ENCODE measurements at places on chromosomes 11 and 22. TPM values are rescaled to one million over a fixed set of nuclear protein-coding genes. Genes with fewer than 3 reads are reported as not detected.

The ANO1 gene
- not detected for total RNA-seq

The DBX1 gene
- not detected for total RNA-seq

The UBQLN3 gene
- total RNA-seq, result not detected

The PRODH gene
- total RNA-seq, result not detected

The MOV10L1 gene
- 0.71 TPM for total RNA-seq

The KCNQ1OT1 gene
- total RNA-seq, result 0.32 TPM

The ZBTB16 gene
- not detected for total RNA-seq

The GVQW3 gene
- 3.0 TPM for total RNA-seq

The GP1BB gene
- total RNA-seq, result 0.27 TPM

The PATE4 gene
- total RNA-seq, result not detected

The SCN3B gene
- total RNA-seq, result 0.20 TPM

The ZMAT5 gene
- 19.4 TPM for total RNA-seq

The OR6T1 gene
- total RNA-seq, result not detected

The DEUP1 gene
- total RNA-seq, result not detected

The ACTN3 gene
- not detected for total RNA-seq

The GLYATL2 gene
- total RNA-seq, result 14.5 TPM

The UPK3A gene
- total RNA-seq, result not detected

The OR51E2 gene
- total RNA-seq, result not detected

The CSRP3 gene
- not detected for total RNA-seq

The TRIM22 gene
- 128 TPM for total RNA-seq

The MAP6 gene
- 0.32 TPM for total RNA-seq

The MYBPC3 gene
- total RNA-seq, result not detected

The MYH9 gene
- 151 TPM for total RNA-seq

The VPS37C gene
- total RNA-seq, result 15.1 TPM

The OR52E1 gene
- not detected for total RNA-seq

The NFAM1 gene
- total RNA-seq, result not detected

The CDCA5 gene
- total RNA-seq, result 47.9 TPM

The APLP2 gene
- 418 TPM for total RNA-seq

The TSSK2 gene
- total RNA-seq, result not detected

The CDC42EP2 gene
- 1.6 TPM for total RNA-seq

The OR51Q1 gene
- not detected for total RNA-seq

The PHETA2 gene
- 0.17 TPM for total RNA-seq

The SLC25A18 gene
- total RNA-seq, result 0.81 TPM

The MYEOV gene
- 2.7 TPM for total RNA-seq

The LRRN4CL gene
- 1.7 TPM for total RNA-seq

The DYNC2H1 gene
- 7.3 TPM for total RNA-seq

The MMP3 gene
- total RNA-seq, result 136 TPM

The OR56A1 gene
- total RNA-seq, result not detected

The GUCY1A2 gene
- 0.39 TPM for total RNA-seq

The GRAMD4 gene
- 2.9 TPM for total RNA-seq

Data from M059J (cell line).